Stimulated activated CD8-positive, alpha-beta memory T cell treated with anti-CD3 and anti-CD28 coated beads, Interleukin-4, amount 100 ng/mL, for 1 hour (primary cell): ENCODE measurements at places on chromosomes 7 and 10.

- no peak for DNase-seq
Measured at GRCh38 chr10:89175816-89176215, 31.3 kb downstream of the CH25H start.

- no peak for DNase-seq
Measured at GRCh38 chr10:20630092-20630643, 266.9 kb downstream of the NEBL start.

GRCh38 chr7:27608776-27609495, 53.7 kb downstream of the HIBADH start:
- no peak for DNase-seq

GRCh38 chr7:100804681-100805431, 22.5 kb downstream of the EPHB4 start:
- DNase-seq = no peak

- no peak for DNase-seq
Measured at GRCh38 chr10:132030898-132031463, 34.8 kb upstream of the JAKMIP3 start.

DNA sequence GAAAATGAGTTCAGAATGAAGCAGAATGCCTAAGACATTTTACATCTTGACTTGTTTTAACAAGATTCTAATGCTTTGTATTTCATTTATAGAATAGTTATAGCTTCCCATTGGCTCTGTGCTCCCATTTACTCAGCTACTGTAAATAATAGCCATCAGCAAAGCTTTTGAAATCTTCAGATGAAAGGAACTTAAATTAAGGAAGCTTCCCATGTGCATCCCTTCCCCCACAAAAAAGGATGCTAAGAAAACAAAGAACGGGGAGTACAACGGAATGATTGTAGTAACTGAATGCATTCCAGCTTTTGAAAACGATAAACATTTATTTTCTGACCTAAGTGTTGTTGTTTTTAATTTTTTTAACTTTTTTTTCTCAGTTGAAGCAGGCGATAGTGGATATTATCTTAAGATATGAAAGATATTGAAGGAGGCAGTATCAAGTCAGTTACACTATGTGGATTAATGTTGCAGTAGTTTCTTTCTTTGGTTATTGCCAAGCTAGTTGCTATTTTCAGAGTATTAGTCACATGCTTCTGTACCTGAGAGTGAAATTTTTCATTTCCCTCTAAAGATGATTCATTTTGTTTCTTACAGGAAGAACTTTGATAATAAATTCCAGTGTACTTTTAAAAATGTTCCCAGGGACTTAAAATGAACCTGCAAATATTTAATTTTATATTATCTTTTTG, 129.2 kb downstream of the KCND2 start:
- DNase-seq = no peak

DNA sequence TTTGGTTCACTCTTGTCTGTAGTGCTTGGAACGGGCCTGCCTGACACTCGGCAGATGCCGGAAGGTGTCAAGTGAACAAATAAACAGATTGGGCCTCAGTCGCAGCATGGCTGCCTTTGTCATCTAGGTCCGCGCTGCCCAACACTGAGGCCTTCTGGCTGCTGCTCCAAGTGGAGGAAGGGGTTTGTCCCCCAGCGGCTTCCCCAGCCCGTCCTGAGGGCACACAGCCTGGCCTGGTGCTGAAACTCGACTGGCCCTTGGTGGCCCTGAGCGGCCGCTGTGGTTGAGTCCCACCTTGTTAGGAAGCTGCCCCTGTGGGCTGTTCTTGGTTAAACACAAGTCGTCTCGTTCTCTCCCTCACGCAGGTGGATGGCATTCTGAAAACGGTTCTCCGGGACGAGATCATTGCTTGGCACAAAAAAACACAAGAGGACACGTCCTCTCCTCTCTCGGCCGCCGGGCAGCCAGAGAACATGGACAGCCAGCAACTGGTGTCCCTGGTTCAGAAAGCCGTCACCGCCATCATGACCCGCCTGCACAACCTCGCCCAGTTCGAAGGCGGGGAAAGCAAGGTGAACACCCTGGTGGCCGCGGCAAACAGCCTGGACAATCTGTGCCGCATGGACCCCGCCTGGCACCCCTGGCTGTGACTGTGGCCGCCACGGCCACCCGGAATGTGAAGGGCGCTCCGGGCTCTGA, 132.1 kb downstream of the SMURF1 start:
- no peak for DNase-seq

GRCh38 chr7:149633976-149634945, 136.7 kb upstream of the ZNF746 start:
- no peak for DNase-seq

GRCh38 chr7:111067251-111067650, 23.7 kb upstream of the LRRN3 start:
- no peak for DNase-seq

DNA sequence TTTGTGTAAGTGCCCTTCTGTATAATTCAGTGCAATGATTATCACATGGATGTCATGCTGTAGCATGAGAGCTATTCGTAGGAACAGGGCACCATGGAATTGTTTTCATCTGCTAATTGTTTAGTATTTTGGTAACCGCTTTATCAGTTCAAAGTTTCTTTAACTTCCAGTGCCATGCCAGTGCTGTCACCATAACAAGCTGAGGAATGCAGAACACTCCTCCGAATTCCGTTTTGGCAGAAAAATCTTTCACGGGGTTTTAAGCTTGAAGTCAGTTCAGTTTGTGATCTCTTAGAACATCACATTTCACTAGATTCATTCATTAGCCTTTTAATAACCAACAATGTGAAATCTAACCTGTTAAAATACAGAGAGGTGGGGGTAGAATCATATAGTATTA, 117.2 kb upstream of the SEMA3C start:
- DNase-seq = no peak

GRCh38 chr10:132459301-132460003, 62.5 kb downstream of the PWWP2B start:
- no peak for DNase-seq

DNA sequence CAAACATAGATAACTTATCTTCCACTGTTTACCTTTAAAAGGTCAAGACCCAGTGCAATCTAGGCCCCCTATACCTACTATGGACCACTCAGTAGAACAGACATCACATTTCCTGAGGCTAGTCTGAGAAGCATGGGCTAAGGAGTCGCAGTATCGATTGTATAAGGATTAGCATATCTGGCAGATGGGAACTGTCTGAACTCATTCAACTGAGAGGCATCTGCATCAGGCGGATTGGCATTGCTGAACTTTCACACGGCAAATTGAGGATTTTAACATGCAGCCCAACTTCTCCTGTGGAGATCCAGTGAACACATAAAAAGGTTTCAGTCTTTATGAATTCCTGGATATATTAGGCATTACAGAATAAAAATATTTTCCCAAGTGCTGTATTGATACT, 89.1 kb upstream of the LRGUK start:
- no peak for DNase-seq

DNA sequence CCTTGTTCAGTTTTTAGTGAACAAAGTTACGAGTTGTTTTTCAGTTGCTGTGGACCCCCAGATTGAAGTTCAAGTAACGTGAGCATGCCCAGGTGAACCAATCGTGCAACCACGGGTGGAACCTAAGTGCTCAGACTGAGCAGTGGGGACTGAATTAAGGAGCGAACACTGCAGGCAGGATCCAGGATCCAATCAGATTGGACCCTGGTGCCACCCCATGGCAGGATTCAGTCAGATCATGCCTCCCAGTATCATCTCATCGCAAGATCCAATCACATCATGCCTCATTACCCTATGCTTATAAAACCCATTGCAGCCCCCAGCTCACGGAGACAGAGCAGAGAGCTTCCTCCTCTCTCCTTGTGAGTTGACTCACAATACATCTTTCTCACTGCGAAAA, 80.9 kb downstream of the PFKFB3 start:
- no peak for DNase-seq

DNA sequence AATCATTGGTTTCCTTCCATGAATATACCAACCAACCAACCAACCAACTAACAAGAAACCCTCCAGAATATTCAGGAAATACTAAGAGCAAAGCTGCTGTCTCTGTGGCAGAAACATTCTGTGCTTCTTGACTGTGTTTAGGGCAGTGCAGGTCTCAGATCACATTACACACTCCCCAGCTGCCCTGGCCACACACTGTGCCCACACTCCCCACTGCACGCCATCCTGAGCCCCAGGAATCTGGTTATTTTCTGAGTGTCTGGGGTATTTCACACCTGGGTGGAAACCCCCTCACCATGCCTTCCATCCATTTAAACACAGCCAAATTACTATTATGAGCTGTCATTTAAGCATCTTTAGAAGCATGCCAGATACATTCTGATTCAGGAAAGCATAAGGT, 183.7 kb upstream of the ANK3 start:
- no peak for DNase-seq

GRCh38 chr7:108002726-108003598, at the start of gene LAMB1:
Gene LAMB1, minus strand, starts transcription at chr7:108003161. Its CDS starts 276 bp downstream, at chr7:108002885.
- DNase-seq = no peak

DNA sequence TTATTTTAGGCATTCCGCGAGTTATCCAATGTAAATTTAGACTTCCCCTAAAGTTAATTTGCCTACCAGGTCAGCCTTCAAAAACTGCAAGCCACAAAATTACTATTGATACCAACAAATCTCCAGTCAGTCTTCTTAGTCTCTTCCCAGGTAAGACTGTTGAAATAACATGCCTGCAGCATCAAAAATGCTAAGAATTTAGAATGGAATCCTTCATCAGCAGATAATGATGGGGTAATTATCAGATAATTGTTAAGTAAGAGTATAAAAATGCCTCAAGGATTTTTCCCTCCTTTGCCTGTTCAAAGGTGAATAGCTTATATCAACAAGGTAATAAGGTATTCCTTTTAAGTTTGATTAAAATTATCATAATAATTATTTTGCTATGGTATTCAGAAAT, 228.5 kb downstream of the BBS9 start:
- DNase-seq = no peak

DNA sequence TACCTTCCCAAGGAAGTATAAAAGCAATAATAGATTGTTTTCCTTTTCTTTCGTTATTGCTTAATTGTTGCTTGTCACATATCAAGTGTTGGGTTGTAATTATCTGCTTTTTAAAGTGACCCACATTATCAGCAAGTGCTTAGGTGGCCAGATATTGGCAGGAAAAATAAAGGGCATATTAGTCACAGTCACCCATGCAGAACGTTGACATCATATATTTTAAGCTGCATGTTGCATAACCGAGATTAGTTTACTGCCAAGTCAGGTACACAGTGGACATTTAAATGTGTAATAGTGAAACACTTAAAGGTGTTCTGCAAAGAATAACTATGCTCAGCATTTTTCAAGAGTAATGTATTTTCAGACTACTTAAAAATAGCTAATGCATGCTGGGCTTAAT, 11.4 kb downstream of the NEBL start:
- DNase-seq = no peak

DNA sequence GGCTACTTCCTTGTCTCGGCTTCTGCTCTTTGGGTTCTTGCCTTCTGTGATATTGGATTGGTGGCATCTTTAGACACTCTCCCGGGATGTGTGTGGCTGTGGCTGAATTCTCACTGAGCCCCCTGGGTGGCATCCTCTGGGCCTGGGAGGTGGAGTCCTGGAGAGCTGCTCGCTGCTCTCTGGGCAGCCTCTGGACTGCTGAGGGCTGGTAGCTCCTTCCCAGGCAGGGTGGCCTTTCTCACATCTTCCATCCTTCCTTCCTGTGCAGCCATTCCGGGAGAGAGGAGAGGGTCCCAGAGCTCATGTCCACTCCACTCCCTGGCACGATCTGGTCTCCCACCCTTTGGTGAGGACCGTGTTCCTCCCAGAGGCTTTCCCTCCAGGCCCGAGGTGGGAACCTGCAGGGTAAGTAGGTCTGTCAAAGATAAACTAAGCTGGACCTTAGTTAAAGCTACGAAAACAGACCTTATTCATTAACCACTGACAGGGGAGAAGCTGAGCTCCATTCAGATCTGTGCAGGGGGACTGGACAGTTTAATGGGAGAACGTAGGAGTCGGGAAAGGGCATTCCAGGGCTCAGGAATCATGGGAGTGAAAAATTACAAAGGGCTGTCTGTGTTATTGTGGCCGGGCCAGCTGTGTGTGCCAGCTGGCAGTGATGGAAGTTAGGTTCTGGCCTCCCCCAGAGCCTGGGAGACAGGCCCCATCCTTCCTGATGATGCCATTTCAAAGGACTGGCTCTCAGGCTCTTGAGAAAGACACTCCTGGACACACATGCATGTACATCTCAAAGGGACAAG, 8.7 kb downstream of the ATP6V0E2 start:
- no peak for DNase-seq

- no peak for DNase-seq
Measured at GRCh38 chr7:148556892-148557291, 33.7 kb upstream of the C7orf33 start.

GRCh38 chr10:93436591-93437085, 45.5 kb downstream of the MYOF start:
- no peak for DNase-seq

- no peak for DNase-seq
Measured at GRCh38 chr10:7545792-7546191, 121.0 kb downstream of the ITIH5 start.

- DNase-seq = no peak
Measured at GRCh38 chr7:451255-452225, 68.1 kb downstream of the PDGFA start.

DNA sequence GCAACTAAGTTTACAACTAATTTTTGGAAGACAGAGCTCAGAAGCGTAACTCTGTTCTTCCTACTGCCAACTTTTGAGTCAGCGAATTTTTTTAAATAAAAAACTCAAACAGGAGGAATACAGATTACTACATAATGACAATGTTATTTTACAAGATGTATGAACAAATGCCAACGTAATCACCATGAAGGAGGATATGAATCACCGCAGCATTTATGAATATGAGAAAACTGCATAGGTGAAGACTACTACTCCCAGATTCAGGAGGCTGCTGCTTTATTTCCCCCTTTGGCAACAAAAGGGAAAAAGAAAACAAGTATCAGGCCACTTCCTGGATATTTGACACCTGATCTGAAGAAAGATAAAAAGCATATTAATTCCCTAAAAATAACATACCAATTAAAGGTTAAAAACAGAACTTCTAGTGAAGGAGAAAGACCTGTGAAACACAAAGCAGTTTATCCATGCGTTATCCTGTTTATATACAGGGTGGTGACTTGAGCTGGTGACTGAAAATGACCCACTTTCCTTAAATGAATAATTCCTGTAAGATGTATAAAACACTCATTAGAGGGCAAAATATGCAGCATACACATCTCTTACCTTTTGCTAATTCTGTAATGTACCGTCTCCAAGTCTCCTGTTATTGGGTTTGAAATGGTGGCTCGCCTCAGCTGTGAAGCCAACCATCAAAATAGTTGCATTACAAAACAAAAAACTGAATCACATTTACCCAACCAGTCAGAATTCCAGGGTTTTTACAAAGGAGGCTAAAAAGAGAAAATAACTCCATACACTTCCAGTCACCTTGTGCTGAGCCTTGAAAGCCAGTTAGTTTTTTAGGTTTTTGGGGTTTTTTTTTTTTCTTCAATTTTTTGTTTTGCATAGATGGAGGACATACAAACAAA, 52.0 kb downstream of the P4HA1 start:
- DNase-seq = no peak

DNA sequence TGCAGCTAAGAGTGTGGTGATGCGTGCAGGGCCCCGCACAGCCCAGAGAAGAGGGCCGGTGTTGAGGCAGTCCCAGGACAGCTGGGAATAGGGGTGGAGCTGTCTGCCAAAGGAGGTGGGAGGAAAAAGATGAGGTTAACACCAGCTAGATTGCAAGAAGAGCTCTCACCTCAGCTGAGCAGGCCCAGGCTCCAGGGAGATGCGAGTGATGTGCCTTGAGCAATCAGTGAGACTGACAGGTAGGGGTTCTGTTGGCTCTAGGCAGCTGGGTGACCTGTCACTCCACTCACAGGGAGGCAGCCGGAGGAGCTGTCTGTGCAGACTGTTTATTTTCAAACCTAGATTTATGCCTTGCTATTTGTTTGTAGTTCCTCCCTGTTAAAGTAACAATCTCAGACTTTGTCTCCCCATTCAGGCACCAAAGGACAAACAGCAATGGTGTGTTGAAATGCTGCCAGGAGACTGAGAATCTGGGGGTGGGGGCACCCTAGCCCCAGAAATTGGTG, 205.1 kb upstream of the CXCL12 start:
- DNase-seq = no peak
